GM13977 (cell line): ENCODE measurements at places on chromosomes 5 and 9.

- DNase-seq: no peak
Observed at GRCh38 chr9:118630931-118631595, 738.2 kb downstream of the BRINP1 start.

- no peak for DNase-seq
Observed at GRCh38 chr5:150777685-150778084, 872 bp upstream of the SMIM3 start.

DNA sequence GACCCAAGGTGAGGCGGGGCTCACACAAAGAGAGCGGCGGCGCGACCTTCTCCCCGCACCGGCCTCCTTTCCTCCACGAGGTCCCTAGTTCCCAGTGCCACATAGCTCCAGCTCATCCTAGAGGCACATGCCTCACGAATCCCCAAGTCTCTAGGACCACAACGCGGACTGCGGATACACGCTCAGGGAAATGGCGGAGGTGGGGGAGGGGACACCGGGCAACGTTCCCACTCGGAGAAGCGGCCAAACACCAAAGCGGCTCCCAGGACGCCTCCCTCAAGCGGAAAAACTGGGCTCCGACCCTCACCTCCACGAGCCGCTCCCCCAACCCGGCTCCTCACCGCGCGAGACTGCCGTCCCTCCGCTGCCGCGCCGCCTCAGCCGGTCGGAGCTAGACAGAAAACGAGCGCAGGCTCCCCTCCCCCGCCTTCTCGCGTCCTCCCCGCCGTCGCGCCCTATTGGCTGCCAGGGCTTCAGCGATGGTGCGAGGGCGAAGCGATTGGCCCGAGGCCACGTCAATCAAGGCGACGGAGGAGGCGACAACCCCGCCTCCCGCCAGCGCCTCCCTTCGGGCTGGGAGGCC lies at the start of gene HNRNPK:
TSS of gene HNRNPK (minus strand) at position 404 of the 583 bp plus-strand sequence. CDS start 1,963 bp downstream, outside the sequence.
- peak; percentile 98 for DNase-seq

GRCh38 chr5:96115147-96115807 lies 153.6 kb upstream of the ELL2 start:
- no peak for DNase-seq

DNA sequence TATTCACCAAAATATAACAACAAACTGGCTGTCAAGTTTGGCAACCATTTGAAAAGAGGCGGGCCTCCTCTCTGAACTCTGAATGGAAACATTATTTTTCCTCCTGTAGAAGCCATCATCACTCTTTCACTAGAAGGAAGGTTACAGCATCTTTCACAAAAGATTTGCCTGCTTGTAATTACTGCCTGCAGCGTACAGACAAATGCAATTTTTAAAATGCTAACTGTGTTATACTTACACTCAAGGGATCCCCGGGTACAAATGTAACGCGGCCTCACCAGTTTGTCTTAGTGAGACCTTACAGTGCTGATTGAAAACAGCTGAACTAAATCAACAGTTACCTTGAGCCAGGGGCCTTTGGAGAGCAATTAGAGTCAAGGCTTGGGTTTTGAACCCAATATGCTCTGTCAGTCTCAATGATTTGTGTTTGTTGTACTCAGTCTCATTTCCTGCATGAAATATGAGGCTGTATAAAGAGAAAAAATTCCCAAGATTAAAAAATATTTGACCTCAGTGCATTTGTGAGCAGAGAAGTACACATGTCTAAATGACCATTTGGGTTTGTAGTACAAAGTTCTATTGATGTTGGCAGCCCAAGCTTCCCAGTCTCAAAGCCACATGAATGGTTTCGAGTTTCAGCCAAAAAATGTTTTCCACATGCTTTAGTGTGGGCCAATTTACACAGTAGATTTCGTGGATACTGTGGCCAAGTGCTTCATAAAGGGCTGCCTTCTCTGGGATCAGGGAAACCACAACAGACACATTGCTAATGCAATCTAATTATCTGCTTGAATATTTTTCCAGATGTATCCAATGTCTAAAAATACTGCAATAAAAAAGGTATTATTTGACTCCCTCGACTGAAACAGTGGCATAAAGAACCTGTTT lies 500.0 kb downstream of the SPATA31D1 start:
- no peak for DNase-seq

DNA sequence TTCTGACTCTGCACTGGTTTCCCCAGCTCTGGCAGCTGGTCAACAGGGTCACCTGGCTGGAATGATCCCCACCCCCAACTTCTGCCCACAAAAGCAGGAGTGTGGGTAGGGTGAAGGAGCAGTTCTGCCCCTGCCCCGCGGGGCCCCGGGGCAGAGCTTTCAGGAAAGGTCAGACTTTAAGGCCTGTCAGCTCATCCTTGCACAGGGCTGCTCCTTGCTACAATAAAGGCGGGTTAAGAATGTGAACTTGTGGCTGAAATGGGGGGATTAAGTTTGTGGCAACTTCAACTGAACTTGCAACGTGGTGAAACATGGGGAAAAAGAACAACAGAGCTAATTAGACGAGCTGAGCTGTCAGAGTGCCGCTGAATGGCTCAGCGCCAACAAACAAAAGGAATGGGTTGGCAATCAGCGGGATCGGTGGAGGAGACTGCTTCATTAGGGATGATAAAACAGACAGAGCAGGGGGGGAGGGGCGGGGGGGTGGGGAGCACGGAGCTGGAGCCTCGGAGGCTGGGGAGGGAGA lies 50.8 kb downstream of the CRB2 start:
- DNase-seq: no peak

DNA sequence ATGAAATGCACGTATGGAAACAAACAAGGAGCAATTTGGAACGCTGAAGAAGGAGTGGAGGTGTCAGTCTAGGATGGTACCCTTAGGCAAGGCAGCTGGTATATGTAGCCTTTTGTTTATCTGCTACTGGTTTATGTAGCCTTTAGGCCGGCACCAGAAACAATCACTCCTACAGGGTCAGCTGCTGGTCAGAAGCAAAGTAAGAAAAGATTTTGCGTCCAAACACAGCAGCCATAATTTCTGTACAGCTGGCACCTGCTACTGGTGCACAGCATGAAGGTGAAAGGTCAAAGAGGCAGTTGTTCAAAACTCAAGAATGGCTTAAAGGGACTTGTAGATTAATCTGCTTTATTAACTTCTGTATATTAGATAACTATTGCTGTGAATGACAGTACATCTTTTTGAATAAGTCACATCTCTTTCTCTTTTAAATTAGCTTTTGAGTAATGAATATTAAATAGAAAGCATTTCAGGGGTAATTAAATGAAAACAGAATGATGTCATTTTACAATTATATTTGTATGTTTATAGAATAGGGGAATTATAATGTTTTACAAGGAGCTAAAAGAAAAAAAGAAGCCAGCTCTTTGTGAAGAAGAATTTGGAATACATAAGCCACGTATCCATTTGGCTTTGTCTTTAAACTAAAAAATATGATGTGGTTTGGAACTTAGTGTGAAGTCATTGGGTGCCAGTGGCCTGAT lies 33.1 kb upstream of the TLX3 start:
- no peak for DNase-seq

GRCh38 chr5:118447350-118447749 lies 541.0 kb downstream of the DTWD2 start:
- no peak for DNase-seq

DNA sequence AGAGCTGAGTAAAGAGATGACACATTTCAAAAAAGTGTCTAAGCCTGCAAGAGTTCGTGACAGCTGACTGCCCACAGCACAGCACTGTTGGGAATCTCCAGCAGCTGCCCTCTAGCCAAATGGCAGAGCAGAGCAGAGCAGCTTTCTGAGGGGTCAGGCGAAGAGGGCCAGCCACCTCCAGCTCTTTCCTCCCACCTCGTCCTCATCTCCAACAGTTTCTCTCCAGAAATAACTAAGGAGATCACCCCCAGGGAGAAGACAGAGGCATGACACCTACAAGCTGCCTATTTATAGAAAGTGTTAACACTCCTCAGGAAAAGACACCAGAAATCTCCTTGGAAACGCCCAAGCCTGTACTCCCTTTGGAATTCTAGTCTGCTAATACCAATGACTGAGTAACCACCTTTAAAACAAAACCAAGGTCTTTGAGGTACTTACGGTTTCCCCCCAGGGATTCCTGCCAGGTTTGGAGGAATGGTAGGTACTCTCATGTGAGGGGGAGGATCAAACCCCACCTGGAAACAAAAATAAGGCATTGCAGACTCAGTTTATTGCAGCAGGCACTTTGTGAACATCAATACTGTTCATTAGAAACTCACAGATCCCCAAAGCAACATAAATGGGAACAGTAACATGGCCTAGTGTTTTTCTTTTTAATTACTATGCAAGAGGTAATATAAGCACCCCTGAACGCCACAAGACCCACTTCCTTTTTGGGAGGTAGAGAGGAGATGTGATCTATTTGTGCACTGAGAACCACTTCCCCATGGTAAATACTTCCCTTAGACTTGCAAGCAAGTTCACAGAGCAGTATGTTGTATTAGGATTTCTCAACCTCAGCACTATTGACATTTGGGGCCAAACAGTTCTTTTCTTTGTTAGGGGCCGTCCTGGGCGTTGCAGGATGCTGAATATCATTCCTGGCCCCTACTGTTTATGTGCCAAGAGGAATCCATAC lies 79.3 kb downstream of the TLE1 start:
- DNase-seq: no peak
